ENCODE measurements at places on chromosomes 7 and 10.

GRCh38 chr10:3666525-3667302 is 118.3 kb downstream of the KLF6 start:
- no peak for DNase-seq

DNA sequence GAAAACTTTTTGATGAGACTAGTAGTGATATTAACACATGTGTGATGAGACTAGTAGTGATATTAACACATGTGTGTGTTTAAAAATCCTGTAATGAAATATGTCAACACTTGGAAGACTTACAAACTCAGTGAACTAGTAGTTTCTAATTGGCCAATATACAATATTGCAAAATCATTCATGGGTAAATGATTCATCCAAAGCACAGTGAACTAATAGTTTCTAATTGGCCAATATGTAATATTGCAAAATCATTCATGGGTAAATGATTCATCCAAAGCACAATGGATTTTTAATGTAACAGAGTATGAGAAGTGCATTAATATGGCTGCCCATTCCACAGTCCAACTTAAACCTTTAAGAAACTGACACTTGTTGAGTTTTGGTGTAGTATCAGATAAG is 77.8 kb downstream of the ATAD1 start:
- no peak for DNase-seq

- DNase-seq = no peak
These were observed 78.5 kb upstream of the FRMD4A start for GRCh38 chr10:14409247-14409646.

- no peak for DNase-seq
These were observed 6.4 kb downstream of the SDK1 start for GRCh38 chr7:3307435-3307834.

DNA sequence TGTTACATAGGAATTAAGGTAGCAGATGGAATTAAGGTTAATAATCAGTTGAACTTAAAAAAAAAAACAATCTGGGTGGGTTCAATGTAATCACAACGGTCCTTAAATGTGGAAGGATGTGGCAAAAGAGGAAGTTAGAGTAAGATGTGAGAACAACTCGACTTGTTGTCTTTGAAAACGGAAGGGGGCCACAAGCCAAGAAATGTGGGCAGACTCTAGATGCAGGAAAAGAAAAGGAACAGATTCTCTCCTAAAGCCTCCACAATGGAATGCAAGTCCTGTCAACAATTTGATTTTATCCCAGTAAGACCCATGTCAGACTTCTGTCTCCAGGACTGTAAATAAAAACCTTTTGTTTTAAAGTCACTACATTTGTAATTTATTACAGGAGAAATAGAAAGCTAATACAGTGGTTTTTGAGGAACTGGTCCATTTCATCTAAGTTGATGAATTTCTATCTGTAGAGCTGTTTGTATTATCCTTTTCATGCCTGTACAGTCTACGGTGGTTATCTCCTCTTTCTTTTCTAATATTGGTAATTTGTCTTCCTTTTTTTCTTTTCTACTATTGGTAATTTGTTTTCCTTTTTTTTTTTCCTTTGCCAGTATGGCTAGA is 8.6 kb downstream of the MCMBP start:
- DNase-seq = no peak

DNA sequence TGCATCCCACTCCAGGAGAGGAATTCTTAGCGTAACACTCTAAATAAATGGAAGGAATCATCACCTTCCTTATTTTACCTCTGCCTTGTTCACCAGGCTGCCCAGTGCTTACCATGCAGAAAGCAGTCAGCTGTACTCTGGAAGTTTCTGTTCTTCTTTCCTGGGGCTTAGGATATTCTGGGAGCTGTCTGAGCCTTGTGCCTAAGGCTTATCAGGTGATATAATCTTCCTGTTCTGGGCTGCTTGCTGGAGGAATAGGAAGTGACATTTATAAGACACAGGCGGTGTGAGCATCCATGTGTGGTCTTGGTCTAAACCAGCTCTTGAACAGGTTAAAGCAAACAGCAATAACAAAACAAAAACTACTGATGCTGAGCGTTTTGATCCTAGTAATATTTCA is 13.5 kb downstream of the KCTD7 start:
- no peak for DNase-seq

DNA sequence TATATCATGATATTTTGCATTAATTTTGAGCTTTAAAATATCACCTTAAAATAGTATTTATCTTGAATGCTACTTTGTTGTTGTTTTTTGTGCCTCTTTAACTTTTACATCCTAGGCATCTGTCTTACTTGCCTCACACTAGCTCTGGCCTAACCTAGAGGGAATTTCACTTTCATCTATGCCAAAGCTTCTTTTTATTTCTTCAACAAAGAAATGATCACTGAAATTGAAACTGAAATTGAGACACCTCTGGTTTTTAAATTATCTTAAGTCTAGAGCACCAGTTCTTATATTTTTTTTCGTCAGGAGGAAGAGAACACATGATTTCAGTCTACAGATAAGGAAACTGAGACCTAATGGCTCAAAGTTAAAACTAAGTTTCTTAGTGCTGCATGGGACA is 3.5 kb upstream of the SCIN start:
- no peak for DNase-seq

Data from nucleus accumbens (tissue), 56 donors.